ENCODE measurements at places on chromosomes 6 and 20.

DNA sequence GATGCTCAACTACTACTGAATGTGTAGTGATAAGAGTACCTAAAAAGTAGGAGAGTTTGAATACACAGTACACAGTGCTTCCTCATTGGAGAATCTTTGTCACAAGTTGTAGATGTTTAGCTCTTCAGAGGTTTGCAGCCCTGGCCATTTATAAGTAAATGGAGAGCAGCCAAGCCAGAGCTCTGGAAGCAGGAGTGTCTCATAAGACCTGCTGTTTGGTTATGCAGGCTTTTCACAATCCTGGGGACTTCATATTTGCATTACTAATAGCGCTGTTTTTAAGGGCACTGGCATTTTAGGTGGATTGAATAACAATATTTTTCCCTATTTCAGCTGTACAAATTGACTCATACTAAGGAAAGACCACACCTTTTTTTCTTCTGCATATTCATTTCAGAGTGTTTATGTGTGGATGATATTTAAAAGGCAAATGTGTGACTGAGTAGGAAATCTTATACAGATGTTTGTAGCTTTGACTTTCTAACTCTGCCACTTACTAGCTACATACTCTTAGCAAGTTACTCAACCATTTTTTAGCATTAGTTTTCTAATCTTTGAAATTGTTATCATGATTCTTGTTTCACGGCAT, 730.5 kb upstream of the MAP3K7 start:
- no peak for DNase-seq

DNA sequence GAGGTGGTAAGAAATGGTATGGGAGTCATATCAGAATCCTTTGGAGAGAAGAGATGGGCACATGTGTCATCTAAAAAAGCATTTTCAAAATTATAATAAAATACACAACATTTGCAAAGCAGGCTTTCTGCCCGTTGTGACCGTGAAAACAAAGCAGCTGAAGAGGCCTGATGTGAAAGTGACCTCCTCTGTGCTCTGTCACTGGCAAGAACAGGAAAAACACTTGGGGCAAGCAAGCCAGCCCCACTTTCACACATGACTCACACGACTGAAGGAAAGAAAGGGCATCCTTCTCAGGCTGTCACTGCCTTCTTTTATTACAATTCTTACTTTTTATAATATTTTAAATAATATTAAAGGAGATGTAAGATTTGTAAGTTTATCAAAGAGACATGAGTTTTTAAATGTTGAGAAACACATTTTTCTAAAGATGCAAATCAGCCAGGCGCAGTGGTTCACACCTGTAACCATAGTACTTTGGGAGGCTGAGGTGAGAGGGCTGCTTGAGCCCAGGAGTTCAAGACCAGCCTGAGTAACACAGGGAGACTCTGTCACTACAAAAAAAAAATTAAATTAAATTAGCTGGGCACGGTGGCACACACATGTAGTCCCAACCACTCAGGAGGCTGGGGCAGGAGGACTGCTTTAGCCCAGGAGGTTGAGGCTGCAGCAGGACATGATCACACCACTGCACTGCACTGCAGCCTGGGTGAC, 143.7 kb downstream of the BTBD9 start:
- peak; percentile 12 for DNase-seq

DNA sequence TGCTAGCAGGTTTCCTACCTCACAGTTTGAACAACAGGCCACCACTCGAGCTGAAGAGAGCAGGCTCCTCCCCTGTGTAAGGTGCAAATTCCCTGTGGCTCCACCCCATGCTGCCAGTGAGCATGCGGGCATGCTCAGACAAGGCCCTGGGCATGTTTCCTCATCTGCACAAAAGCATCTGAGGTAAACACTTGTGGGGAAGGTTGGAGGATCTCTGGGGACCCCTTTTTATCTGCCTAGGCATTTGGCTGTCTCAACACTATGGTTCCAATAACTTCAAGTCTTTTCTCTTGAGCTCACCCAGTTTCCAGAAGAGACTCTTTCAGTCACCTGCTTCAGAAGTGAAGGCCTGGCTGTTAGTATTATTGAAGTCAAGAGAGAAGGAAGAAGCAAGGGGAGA, 9.4 kb downstream of the C6orf58 start:
- no peak for DNase-seq

GRCh38 chr20:50193836-50194421, 3.3 kb downstream of the CEBPB start:
- no peak for DNase-seq

DNA sequence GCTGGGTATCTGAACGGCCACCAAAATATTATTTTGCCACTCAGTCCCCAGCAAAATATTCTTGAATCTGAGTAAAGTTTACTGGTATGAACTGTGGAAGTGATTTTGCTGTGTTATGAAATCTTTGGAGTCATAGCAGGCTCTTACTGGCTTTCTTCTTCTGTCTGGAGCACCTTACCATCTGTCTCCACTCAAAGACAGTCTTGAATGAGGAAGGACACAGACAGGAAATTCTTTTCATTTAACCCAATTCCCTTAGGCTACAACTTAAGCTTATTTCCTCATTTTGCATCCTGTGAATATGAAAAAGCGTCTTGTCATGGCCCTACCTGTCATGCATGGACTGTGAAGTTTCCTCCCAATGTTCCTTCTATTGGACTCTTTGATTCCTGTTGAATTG, 24.7 kb downstream of the FNDC1 start:
- DNase-seq, result no peak

DNA sequence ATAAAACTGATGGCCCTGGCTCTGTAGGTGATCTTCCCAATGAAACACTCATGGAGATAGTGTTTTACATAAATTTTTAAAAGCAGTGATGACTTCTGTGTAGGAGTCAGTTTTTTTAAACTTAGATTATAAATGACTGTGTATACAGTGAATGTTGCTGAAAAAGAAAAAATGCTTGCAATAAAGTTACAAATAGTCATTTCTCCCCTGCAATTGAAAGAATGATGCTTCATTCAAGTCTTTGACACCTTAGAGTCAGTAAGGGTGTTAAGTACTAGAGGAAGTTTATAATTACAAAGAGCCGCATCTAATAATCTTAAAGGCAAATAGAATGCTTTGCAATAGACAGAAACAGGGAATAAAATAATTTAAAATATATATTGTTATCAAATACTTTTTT, 27.6 kb downstream of the ZNF292 start:
- no peak for DNase-seq

- peak; percentile 55 for DNase-seq
Measured at GRCh38 chr6:27518881-27519795, 46.2 kb upstream of the ZNF184 start.

- no peak for DNase-seq
Measured at GRCh38 chr20:17992847-17993513, 24.2 kb downstream of the MGME1 start.

GRCh38 chr6:170091639-170092579, 199.0 kb downstream of the DLL1 start:
- no peak for DNase-seq

GRCh38 chr6:144559865-144560593, 274.9 kb downstream of the UTRN start:
- DNase-seq, result peak; percentile 1

DNA sequence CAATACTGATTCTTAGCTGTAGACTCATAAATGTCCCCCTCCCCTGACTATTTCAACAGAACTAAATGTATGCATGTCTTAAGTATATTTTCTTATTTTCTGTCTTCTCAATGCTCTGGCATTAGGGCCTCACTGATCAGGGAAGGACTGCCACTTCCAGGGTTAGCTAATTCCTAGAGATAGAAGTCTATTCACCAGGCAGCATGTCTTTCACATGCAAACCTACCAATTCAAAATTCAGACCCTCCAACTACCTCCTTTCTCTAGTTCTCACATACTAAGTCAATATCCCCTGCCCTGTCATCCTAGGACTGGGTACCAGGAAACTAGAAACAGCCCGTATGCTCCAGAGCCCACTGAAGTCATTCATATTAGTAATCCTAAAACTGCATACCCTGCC, 132.3 kb downstream of the RALGAPA2 start:
- no peak for DNase-seq

GRCh38 chr20:17822039-17822438, 122.3 kb downstream of the BANF2 start:
- DNase-seq, result no peak

GRCh38 chr6:107536180-107536961, 46.5 kb downstream of the SOBP start:
- no peak for DNase-seq

- no peak for DNase-seq
Measured at GRCh38 chr6:149094156-149094555, 223.4 kb upstream of the TAB2 start.

- no peak for DNase-seq
Measured at GRCh38 chr6:93721386-93722048, 302.2 kb upstream of the EPHA7 start.

GRCh38 chr6:32689531-32690501, 23.4 kb upstream of the HLA-DQB1 start:
- no peak for DNase-seq

DNA sequence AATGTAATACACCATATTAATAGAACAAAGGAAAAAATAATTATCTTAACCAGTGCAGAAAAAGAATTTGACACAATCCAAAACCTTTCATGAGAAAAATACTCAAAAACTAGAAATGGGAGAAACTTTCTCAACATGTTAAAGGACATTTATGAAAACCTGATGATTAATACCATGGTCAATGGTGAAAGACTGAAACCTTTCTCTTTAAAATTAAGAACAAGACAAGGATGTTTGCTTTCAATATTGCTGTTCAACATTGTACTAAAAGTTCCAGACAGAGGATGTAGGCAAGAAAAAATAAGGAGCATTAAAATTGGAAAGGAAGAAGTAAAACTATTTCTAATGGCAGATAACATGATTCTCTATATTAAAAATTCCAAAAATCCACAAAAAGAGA, 981.3 kb upstream of the FLRT3 start:
- no peak for DNase-seq

- no peak for DNase-seq
Measured at GRCh38 chr6:148616841-148617240, 130.0 kb upstream of the UST start.

DNA sequence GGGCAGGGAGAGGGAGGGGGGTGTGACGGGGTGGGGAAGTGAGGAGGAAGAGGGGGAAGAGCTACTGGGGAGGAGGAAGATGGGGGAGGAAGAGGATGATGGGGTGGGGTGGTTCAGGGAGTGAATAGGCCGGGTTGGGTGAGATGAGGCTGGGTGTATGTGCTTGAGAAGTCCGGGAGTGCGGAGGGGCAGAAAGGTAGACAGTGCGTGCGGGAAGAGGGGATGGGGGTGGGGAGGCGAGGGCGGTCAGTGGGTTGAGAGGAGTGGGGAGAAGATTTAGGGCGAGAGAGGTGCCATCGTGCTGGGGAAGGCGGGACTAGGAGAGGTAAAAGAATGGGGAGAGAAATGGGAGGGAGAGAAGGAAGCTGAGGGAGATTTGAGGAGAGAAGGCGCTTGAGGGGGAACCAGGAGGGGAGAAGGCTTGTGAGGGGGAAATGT, 30.9 kb upstream of the NOTCH4 start:
- no peak for DNase-seq

- DNase-seq, result no peak
Measured at GRCh38 chr6:167475947-167476346, 151.1 kb downstream of the TTLL2 start.

GRCh38 chr6:83258517-83258916, 65.4 kb downstream of the RWDD2A start:
- no peak for DNase-seq

DNA sequence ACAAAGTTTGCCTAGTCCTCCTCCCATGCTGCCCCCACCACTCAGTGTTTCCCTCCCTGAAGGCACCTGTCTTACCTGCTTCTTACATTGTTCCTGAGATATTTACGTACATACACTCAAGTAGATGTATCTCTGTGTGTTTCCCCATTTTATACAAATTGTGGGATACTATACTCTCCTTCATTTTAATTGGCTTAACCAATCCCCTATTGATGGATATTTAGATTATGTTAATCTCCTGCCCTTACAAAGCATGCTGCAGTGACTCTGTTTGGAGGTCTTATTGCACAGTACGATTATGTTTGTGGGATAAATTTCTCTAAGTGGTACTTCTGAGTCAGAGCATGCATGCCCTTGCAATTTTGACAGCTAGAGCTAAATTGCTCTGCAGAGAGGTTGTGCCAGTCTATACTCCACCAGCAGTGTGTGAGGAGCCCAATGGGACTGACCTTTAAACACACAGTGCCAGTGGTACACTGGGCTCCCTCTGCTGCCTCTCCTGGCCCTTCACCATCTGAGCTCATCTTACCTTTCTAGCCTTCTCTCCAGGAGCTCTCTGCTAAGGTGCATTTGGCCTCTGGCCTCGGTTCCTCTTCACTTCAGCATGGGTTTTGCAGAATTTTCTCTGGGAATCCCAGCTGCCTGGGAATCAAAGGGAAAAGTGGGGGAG, 57.4 kb downstream of the LYRM2 start:
- DNase-seq, result no peak

GRCh38 chr6:109411034-109411433, 28.8 kb upstream of the CD164 start:
- DNase-seq, result no peak

DNA sequence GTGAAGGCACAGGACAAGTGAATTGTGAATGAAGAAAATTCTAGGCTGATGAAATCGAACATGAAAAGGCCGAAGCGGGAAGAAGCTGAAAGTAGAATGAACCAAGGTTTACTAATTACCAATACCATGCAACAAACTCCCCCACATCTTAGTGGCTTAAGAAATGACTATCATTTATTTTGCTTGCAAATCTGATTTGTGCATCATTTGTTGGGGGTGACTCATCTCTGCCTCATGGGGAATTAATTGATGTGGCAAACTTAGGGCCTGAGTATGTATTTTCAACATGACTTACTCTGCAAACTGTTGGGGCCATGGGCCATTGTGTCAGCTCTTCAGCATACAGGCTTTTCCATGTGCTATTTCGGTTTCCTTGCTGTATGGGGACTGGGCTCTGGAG, 26.8 kb downstream of the PPP1R14C start:
- peak; percentile 43 for DNase-seq

GRCh38 chr20:40168981-40169620, 519.9 kb downstream of the MAFB start:
- no peak for DNase-seq

GRCh38 chr6:88785478-88785877, 177.9 kb downstream of the RNGTT start:
- DNase-seq, result no peak
